ENCODE measurements at places on chromosomes 12 and 14. TPM values are rescaled to one million over a fixed set of nuclear protein-coding genes. Genes with fewer than 3 reads are reported as not detected.

- no peak for DNase-seq
These were observed 368.6 kb downstream of the BCL11B start for GRCh38 chr14:98903371-98903770.

Gene GALNT8
- total RNA-seq = 7.9 TPM

GRCh38 chr12:3554371-3555115, 63.5 kb downstream of the PRMT8 start:
- no peak for DNase-seq

DNA sequence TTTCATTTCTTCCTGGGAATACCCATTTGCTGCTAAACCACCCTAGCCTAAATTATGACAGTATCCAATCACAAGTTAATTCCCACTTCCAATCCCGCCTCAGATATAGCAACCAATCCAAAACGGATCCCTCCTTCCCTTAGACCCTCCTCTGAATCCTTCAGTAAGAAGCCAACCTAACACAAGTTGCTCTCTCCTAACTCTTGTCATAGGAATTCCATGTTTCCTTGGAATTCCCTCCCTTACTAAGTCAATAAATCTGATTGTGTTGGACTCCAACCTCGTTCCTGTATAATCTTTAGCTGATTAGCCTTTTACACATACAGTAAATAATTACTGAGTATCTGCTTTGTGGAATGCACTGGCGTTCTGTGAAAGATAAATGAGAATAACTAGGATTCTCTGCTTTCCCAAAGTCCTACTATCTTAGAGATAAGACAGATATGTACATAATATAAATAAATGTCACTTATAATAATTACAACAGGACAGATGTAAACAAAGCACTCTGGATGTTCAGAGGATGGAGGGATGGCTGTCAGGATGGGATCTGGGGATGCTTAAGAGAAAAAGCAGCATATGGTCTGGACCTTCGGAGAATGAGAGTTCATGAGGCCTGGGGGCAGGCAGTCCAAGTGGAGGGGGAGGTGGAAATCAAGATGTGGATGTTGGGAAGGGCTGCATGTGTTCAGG, 185.8 kb upstream of the SOX5 start:
- no peak for DNase-seq

GRCh38 chr12:115872212-115872611, 405.3 kb downstream of the MED13L start:
- DNase-seq = no peak

Gene ADCK1
- total RNA-seq = 9.0 TPM

- no peak for DNase-seq
These were observed 138.7 kb downstream of the ETV6 start for GRCh38 chr12:11787933-11788849.

DNA sequence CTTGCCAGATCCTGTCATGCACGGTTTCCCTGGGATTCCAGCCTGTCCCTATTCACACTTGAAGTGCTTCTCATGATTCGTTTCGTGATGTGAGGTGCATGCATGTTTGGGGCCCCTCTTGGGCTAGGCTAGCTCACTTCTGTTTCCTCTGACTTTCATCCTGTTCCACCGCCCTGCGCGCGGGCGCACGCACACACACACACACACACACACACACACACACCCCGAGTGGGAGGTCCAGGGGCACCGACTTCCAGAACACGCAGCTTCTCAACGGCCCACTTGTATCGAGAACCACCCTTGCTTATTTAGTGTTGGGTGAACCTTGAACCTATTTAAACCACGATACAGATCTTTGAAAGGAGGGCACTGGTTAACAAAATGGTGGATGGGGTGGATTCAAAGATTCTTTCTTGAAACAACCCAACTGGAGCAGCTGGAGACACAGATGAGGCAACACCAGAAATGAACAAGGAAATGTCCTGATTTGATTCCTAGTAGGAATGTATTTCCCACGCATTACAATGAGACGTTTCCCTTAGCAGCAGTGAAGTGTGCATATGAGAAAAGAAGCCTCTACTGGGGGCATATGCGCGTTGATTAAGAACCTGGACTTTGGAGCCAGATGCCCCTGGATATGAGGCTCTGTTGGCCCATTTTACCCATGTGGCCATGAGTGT, 16.3 kb downstream of the ELK3 start:
- no peak for DNase-seq

- DNase-seq = no peak
These were observed 30.5 kb upstream of the SLC10A1 start for GRCh38 chr14:69827560-69827959.

GRCh38 chr12:6612247-6612646, 5.1 kb upstream of the CHD4 start:
- no peak for DNase-seq

- DNase-seq = no peak
These were observed 23.5 kb upstream of the NEDD1 start for GRCh38 chr12:96883571-96883970.

DNA sequence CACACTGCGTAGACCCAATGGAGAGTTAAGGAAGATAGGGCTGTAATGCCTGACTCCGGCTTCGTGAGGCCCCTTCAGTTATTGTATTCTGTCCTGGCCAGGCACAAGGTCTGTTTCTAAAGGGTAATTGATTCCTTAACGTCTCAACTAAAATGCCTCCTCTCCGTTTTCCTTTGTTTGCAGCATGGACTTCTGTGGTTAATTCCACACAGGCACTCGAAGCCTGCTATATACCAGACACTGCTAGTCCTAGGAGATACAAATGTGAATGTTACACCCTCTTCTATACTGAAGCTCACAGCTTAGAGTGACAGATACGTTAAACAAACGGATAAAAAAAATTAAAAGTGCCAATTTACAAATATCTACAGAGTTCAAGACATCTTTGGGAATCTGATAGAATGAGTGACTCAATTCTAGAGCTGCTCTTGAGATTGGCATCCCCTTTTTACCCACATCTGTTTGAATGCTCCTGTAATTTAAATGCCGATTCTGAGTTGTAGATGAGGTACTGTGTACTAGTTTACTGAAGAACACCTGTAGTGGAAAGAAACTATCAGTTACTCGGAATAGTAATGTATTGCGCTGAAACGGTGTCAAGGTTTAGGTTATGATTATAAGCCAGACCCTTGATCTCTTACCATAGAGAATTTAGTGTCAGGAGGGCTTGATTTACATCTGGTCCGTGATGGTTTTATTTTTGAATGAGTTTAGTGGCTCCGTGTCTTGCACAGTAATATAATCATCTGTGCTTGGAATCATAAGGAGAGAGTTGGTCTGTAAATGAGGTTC, 784 bp downstream of the PSMA6 start:
- no peak for DNase-seq

GRCh38 chr12:52925717-52926595, 21.1 kb upstream of the KRT8 start:
- DNase-seq = no peak

Gene AACS
- total RNA-seq = 32.2 TPM

Gene SCN8A
- 13.5 TPM for total RNA-seq

- DNase-seq = no peak
These were observed 98.5 kb upstream of the SLC24A4 start for GRCh38 chr14:92224358-92224954.

Gene HOXC10
- 1.8 TPM for total RNA-seq

GRCh38 chr12:2403221-2403976, 350.6 kb downstream of the CACNA1C start:
- no peak for DNase-seq

All from neural crest cell (in vitro differentiated cells).